ENCODE measurements at places on chromosomes 16 and 17.

DNA sequence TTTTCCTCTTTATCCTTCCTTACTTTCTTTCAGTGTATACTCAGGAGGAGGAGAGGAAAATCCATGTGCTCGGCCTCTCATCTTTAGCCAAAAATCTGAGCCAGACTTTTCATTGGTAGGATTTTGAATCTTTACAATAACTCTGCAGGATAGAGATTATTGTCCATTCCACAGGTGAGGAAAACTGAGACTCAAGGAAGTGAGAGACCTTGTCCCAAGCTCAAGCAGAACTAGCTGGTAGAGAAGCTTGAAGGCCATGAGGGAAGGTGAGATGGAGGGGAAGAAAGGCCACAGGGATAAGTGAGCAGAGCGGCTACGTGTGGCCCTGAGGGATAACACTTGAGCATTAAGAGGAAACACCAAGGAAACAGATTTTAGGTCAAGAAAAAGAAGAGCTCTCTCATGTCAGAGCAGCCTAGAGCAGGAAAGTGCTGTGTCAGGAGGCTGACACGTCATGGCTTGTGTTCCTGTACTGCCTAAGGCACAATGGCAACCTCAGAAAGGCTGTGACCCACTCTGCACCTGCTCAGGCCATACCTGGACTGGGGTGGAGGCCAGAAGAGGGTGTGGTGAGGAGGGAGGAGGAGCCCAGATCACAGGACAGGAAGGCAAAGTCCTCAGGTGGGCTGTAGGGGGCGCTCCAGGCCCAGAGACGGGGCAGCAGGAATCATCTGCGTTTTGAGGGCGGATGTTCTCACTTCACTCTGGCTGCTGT is 11.9 kb downstream of the MT4 start:
- peak; percentile 13 for DNase-seq

GRCh38 chr17:12918142-12918541 is 99.7 kb downstream of the ELAC2 start:
- no peak for DNase-seq

DNA sequence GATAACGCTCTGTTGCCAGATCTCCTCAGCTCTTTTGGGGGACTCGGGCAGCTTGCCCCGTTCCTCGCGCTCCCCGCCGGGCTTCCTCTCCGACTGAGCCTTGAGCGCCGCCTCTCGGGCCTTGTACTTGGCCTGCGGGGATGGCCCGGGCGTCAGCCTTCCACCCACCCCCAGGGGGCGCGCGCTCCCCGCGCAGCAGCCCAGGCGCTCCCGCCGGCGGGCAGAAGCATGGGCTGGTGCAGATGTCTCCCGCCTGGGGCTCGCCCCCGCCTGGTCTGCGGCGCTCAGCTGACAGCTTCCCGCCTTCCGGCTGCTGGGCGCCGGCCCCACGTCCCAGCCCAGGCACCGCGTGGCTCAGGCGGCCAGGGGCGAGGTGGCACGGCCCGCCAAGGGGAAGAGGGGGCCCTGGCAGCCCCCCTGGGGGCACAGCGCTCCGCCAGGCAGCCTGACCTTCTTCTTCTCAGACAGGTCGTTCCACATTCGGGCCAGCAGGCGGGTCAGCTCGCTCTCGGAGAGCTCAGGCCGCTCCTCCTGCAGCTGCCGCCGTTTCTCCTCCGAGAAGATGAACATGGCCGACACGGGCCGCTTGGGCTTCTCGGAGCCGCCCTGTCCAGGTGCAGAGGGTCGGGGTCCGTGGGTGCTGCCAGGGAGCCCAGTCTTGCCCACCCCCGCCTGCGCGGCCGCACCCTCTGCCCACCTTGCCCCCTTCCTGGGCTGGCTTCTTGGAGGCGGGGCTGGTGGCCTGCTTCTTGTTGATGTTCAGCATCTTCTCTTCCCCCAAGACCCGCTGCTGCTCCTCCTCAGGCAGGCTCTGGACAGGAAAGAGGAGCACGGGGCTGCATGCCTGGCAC is 8.9 kb downstream of the UBTF start:
- DNase-seq: peak; percentile 63

DNA sequence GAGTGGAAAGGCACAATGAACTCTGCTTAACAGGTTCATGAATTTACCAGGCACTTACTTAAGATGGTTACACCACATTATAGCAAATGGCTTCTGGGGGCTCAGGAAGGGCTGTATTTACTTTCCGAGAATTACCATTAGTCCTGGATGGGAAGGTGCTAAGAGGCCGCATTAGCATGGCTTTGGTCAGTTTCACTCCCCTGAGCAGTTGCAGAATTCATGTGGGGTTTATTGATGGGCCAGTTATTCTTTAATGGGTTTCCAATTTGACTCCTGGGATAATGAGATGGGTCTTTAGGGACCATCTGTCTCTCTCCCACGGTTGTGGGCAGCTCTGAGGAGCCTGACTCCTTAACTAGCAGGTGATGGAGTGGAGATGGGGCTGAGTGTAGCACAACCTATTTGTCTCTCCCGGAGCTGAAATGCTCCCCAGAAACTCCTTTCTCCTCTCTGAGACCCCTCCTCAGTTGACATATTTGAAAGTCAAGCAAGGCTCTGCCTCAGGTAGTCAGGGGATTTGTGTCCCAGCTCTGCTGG is 652.5 kb downstream of the HS3ST4 start:
- DNase-seq: no peak

DNA sequence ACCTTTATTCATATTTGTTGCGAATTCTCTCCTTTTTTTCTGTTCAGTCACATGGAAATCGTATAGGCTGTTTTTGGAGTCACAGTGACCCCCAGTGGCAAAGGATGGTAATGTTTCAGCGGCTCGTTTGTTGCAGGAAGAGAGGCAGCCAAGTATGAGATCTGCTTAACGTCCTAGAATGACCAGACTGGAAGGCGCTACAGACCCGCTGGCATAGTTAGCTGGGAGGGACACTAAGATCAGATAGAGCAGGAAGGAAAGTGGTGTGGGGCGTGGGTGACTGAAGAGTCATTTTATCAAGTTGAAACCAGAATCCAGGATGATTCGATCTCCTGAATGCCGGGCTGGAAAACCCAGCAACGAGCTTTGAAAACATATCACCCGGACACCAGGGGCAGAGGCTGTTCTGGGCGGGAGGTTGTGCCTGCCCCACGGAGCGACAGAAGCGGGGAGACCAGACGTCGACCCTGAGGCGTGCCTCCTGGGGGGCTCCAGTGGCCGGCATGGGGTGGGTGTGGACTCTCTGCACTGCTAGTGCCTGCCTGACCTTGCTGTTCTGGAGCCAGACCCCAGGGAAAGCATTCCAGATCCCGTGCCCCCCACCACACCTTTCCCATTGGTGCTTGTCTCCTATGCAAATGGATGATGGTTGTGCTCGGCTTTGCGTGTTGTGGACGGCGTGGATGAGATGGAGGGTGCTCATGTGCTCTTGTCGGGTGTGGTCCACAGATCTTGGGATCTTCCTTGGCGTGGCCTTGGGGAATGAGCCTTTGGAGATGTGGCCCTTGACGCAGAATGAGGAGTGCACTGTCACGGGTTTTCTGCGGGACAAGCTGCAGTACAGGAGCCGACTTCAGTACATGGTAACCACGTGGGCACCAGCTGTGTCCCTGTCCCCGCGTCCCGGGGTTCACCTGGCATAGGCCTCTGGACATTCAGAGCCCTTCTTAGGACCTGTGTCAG is 7.7 kb downstream of the IL34 start:
- DNase-seq: peak; percentile 41

- no peak for DNase-seq
Observed at GRCh38 chr17:43701318-43701743, 39.6 kb upstream of the MEOX1 start.

- no peak for DNase-seq
Observed at GRCh38 chr16:3122926-3123570, 10.7 kb downstream of the ZNF205 start.

DNA sequence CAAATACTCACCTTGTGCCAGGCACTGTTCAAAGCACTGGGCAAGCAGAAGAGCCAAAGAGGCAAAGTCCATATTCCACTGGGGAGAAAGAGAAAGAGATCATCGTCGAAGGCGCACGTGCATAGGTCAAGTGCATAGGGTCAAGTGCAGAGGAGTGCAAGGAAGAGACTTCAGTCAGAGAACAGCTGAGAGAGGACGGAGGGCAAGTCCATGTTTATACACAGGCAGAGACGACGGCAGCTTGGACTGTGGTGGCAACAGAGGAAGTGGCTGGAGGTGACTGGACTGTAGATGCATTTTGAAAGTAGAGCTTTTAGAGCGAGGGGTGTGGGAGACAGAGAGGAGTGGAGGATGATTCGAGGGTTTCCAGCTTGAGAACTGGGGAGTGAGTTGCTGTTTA is 74.7 kb upstream of the SDK2 start:
- no peak for DNase-seq

GRCh38 chr17:28900986-28901726 is 1.7 kb downstream of the DHRS13 start:
- no peak for DNase-seq

DNA sequence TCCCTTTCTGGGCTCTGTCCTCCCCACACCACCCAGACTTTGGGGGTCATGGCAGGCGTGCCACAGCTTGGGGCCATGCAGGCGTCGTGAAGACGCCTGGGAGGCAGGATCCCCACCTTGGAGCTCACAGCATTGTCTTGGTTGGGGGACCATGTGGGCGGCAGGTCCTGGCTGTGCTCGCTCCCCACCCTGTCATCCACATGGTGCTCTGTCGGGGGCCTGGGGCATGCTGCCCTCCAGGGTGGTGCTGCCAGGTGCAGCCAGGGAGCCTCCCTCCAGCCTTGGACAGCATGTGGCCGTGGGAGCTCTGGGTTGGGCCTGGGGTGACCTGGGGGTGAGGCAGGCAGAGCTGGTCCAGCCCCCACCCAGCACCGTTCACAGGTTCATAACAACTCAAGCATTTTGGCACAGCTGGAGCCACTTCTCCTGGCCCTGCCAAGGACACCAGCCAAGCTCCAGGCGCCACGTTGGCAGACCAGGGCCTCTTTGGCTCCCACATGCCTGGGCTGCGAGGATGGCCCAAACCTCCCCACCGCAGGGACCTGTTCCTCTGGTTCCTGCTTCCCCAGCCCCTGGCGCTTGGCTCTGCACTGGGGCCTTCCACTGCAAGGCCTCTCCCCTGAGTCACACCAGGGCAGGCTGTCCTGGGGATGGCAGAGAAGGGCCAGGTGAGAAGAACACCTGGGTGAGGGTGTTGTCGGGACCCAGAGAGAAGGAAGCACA is 15.1 kb upstream of the ATP6V0C start:
- no peak for DNase-seq

DNA sequence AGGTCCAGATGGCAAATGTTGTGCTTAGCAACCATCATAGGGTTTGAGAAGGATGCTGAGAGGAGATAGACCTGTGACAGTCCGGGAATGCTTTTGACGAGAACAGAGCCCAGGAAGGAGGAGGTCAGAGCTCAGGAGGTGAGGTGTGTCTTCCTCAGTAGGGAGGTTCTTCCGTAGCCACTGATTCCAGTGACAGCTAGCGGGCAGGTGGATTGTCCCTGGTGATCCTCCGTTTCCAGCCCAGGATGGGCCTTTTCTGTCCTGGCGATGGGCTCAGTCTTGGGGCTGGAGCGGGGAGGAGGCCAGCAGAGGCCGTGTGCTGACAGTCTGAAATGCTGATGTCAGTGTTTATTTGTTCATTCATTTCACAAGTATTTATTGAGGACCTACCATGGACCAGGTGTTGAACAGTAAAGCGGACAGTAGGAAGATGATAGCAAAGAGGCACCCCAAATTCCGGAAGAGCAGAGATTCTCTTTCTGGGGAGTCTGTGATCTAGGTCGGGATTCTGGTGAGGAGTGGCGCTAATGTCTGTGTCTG is 38.8 kb downstream of the KIAA0513 start:
- DNase-seq: no peak

GRCh38 chr16:62149631-62150030 is 113.4 kb upstream of the CDH8 start:
- DNase-seq: no peak

DNA sequence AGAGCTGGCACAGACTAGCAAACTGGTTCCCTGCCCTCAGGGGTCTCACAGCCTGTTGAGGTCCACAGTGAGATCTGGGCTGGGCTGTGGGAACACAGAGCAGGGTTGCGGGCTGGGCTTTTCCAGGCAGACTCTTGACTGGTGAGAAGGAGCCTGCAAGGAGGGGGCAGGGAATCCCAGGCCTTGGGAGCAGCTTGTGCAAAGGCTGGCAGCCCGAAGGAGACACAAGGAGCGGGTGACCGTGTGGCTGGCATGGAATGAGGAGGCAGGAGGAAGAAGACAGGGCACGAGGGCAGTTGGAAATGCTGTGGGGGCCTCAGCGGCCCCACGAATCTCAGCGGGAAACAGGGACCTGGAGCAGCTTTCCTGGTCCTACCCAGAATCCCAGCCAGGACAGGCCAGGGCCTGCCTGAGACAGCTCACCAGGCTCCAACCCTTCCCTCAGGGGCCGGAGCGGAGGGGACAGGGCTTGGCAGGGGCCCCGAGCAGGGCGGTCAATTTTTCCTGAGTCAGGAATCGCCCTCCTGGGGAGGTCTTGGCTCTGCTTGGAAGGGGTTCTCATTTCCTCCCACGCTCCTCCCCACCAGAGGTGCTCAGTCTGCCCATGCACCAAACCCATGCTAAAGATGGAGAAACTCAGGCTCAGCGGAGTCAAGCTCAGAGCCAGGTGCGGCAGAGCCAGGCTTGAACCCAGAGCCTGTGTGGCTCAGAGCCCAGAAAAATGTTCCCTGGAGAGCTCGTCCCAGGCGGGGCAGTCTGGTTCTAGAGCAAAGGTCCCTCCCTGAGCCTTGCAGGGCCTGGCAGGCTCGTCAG is 9.2 kb upstream of the SNN start:
- no peak for DNase-seq

DNA sequence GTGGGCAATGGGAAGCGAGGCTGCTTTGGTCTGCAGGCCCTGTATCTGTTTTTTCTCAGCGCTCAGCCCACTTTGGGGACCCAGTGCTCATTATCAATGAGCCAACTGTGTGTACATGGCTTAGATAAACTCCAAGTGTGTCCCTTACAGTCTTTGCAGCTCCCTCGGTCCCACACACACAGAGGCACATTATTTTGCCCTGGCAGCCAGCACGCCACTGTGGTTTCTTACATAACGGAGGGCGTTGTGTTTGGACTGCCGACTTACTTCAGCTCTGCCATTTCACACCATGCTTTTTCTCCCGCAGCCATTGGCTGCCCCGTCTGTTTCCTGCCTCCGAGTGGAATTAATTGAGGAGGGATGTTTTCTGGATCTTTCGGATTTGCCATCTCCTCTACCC is 56.5 kb upstream of the CLEC18A start:
- no peak for DNase-seq

- DNase-seq: no peak
Observed at GRCh38 chr16:84391151-84392030, 23.1 kb downstream of the ATP2C2 start.

GRCh38 chr17:78206298-78206697 is 7.8 kb upstream of the BIRC5 start:
- no peak for DNase-seq

- no peak for DNase-seq
Observed at GRCh38 chr17:33498069-33498468, 205.0 kb upstream of the ASIC2 start.

DNA sequence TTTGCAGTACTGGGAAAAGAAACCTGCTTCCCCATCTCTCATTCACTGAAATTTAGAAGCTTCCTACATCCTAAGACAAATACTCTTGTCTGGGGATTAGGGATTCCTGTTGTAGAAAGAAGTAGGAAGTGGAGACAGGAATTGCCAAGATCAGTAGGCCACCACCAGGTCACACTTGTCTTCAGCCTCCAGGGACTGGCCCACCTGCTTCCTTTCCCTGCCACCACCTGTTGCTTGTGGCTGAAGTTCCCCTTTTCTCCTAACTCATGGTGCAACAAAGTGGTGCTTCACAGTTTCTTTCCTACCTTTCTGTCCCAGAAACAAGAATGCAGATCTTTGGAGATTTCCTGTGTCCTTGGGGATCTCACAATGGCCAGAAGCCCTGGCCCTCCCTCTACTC is 82.4 kb downstream of the WNT3 start:
- no peak for DNase-seq

All from pulmonary artery endothelial cell (primary cell).